Stimulated activated CD8-positive, alpha-beta memory T cell treated with anti-CD3 and anti-CD28 coated beads, Interleukin-12 subunit alpha, Interleukin-12 subunit beta, amount 100 ng/mL, for 1 hour (primary cell): ENCODE measurements at places on chromosomes 1 and 21.

DNA sequence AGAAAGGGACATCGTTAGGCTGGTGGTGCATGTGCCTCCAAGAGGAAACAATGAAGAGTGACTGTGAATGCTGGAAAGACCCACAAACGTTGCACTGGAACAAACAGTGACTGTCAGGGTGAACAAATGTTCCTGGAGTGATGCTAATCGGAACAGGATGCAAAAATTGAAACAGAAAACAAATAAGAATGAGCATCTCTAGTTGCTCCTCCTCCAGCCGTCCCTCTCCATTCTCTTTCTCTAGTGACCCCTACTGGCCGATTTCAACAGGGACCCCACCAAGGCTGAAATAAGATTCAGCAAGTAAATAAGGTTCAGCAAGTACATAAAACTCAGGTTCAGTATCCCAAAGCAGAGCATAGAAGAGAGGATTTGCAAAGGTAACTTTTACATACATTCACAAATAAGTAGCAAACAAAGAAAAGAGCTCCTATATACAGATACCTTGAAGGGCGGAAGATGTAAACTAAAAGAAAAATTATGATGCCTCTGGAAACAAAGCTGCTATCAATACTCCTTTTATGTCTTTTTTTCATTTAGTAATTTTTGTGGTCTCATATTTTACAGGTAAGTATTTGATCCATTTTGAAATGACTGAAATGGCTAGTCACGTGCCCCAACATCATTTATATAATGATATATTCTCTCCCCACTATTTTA is 836.1 kb upstream of the ADAMTS5 start:
- DNase-seq: no peak

- no peak for DNase-seq
These were observed 24.5 kb downstream of the ROR1 start for GRCh38 chr1:63798284-63798683.

GRCh38 chr1:201945863-201946223 is 505 bp downstream of the LMOD1 start:
- no peak for DNase-seq

GRCh38 chr1:83850834-83851233 is 148.1 kb downstream of the TTLL7 start:
- no peak for DNase-seq

GRCh38 chr1:56835657-56836056 is 16.5 kb upstream of the FYB2 start:
- DNase-seq: no peak

GRCh38 chr1:9989773-9990172 is 7.3 kb upstream of the RBP7 start:
- DNase-seq: no peak

GRCh38 chr1:13617108-13617507 is 33.5 kb downstream of the PDPN start:
- no peak for DNase-seq

DNA sequence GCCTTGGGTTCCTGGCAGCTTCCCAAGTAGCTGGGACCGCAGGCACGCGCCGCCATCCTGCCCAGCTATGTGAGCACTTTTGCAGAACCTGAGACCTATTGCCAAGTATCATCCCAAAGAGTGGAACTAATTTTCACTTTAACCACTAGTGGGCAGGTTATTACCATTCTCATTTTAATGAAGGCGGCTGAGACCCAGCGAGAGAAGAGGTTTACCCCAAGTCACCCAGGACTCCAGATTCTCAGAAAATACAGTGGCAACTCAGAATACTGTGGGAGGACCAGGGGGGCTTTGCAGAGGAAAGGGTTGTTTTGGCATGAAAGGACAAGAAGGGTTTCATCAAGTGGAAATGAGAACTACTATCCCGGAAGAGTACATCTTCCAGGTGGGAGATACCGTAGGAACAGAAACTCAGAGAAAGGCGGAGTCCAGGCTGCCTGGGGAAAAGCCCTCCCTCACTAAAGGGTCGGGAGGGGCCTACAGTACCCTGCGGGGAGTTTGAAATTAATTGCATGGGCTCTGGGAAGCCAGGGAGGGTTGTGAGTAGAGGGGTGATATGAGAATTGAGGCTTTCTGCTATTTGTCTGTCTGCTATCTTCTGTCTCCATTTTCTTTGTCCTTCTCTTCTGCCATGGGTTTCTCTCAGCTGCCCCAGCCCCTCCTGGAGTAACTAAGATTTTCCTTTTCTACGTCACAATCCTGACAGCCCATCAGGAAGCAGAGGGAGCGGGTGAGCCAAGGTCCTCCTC is 7.2 kb upstream of the SEMA4A start:
- DNase-seq: no peak

- no peak for DNase-seq
These were observed 25.6 kb upstream of the VAV3 start for GRCh38 chr1:107990606-107991005.
